ENCODE measurements at places on chromosomes 1 and 21.

- DNase-seq, result no peak
These were observed 234.0 kb downstream of the NPHP4 start for GRCh38 chr1:5758000-5758858.

DNA sequence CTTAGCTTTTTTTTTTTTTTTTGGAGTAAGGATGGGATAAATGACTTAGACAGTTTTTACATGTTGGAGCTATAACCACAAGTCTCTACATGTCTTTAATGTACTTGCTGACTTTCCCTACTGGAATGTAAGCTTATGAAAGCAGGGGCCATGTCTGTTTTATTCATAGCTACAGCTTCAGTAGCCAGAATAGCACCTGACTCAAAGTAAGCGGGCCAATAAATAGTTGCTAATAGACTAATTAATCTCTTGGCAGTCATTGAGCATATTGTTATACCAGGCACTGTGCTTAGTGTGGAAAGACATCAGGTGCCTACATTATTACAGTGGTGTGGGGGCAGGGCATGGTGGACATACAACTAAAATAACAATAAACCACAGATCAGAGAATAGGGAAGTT is 84.4 kb upstream of the HOOK1 start:
- no peak for DNase-seq

- DNase-seq, result no peak
These were observed 37.1 kb downstream of the PLA2G4A start for GRCh38 chr1:186865857-186866256.

- no peak for DNase-seq
These were observed 1450.1 kb downstream of the KCNT2 start for GRCh38 chr1:195158091-195158490.

- DNase-seq, result no peak
These were observed 15.9 kb upstream of the ITPKB start for GRCh38 chr1:226754793-226755533.

DNA sequence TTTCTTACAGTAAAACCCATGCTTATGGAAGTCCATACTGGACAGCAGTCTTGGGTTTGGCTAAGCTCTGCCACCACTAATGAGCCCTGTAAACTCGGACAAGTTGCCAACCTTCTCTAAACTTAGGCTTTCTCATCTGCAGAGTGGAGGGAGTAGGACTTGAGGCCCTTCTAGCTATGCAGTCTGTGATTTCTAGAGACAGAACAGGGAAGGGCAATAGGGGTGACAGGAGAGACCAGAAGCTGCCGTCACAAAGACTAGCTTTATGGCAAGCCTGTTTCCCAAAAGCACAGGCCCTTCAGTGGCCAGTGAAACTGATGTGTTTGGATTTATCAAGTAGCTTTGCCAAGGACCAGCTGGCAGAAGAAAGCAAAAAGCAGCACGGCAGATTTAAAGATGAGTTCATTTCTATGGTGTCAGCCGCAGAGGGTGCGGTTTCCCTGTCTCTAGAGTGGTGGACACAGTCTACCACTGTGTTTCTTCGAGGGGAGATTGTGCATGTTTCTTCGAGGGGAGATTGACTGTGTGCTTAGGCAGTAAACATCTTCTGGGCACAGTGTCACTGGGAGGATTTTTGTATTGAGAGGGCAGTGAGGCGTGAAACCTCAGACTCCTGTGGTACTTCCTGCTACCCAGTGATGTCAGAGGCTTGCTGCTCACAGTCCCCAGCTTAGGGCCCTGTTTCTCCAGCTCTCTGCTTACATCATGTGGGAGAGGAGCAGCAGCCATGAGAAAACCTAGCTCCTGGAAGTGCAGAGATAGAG is 119.0 kb downstream of the ROR1 start:
- DNase-seq, result no peak

- DNase-seq, result no peak
These were observed 16.8 kb downstream of the RPS6KA1 start for GRCh38 chr1:26546375-26546774.

DNA sequence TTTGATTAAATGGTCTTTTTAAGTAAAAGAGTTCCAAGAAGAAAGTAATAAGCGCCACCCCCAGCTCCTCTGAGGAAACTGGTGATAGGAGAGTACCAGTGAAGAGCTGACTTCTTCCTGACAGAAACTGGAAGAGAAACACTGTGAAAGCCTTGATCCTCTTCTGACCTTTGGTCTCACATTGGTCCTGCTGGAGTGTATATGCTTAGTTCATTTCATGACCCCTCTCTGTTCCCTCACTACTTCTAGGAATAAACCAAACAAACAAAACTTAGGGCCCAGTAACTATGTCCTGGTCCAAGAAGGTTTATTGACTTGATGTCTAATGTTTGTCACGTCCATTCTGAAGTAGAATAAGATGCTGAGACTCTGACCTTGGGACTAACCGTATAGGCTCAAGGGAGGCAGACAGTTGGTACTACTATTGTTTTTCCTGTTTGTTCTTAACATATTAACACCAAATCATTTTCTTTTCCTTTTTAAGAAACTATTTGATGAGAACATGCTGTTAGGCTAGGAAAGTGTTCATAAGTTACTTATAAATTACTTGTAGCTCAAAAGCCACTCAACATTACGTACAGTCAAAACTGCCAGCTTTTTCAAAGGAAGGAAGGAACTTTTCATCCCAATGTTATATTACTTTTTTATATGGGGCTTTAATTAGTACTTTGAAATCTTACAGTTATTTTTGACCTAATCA is 57.9 kb downstream of the MIER1 start:
- DNase-seq, result no peak

DNA sequence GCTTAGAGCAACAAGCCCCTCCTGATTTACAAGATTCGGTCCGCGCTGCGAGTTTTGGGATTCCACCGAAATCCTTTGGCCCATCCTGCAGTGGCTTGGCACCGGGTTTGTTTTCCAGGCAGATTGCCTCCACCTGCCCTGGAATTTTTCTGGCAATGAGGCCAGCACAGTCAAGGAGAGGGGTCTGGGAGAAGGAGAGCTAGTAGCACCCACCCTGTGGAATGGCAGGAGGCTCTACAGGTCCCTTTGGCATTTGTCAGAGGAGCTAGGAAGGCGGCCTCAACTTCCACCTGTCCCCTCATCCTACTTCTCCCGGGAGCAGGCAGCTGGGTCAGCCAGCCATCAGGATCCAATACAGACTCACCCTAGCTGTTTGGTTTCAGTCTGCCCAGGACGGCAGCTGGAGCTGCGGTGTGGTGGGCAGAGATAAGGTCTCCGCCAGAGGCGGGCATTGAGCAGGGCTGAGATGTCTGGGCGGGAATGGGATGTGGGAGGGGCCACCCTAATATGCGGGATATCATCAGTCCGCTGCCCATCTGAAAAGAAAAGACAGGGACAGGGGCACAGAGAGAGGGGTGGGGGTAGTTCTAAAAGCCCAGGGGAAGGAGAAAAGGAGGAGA is 37.8 kb upstream of the PRELP start:
- DNase-seq, result no peak

DNA sequence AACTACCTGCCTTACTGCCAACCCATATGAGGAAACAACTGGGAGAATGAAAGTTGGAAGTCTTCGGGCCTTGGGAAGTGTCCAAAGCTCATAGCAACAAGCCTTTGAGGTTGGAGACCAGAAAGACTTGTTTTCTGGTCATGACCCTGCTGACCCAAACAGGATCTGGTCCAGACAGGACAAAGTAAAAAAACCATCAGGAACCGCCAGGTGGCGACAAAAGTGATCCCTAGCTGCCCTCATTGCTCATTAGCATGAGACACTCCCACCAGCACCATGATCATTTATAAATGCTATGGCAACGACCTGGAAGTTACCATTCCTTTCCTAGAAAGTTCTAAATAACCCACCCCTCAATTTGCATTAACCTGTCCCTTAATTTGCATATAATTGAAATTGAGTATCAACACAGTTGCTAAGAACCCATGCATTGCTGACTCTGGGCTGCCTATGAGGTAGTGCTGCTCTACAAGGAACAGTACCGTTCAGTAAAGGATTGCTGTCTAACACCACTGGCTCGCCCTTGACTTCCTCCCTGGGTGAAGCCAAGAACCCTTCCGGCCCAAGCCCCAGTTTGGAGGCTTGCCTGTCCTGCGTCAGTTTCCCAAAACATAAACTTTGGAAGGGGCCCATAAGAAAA is 89.0 kb downstream of the URB2 start:
- no peak for DNase-seq

- DNase-seq, result no peak
These were observed 276.5 kb downstream of the PLPP3 start for GRCh38 chr1:56302878-56303277.

GRCh38 chr1:41626616-41627375 is 142.3 kb upstream of the EDN2 start:
- no peak for DNase-seq

GRCh38 chr21:35026617-35027562 is 22.2 kb downstream of the RUNX1 start:
- peak; percentile 47 for DNase-seq

GRCh38 chr1:117061986-117062415 is 1.9 kb downstream of the TTF2 start:
- no peak for DNase-seq

GRCh38 chr1:201686714-201687455 is 142.1 kb upstream of the IPO9 start:
- no peak for DNase-seq

- DNase-seq, result peak; percentile 60
These were observed 18.8 kb downstream of the KNCN start for GRCh38 chr1:46532498-46533178.

DNA sequence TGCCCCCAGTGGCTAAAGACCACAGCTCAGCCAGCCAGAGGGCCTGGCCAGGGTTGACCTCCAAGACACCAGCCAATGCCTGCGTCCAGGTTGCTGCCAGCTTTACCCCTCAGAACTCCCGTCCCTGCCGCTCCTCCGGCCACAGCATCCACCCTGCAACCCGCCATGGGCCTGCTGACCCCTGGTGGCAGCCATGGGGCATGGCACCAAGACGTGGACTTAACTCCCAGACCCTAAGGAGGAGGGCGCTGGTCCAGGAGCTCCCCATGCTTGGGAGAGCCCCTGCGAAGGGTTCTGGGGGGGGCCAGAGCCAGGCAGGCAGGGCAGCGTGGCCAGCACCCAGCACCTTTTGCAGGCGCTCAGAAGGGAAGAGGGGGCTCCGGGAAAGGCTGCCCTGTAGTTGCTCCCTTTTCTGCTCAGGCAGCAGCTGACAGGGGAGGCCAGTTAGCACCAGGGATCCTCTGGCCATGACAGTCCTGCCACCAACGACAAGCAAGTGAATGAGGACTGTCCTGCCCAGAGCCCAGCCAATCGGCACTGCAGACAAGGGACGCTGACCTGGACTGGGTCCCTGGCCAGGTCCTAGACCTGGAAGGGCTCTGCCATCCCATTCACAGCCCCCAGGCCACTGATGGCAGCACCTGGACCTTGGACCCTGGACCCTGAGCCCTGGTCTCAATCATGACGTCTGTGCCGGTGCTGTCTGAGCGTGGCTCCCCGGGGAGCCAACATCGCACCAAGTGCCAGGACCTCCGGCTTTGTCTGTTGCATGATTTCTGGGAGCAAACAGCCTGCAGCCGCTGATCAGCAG is 246.2 kb downstream of the NPHP4 start:
- DNase-seq, result peak; percentile 7

DNA sequence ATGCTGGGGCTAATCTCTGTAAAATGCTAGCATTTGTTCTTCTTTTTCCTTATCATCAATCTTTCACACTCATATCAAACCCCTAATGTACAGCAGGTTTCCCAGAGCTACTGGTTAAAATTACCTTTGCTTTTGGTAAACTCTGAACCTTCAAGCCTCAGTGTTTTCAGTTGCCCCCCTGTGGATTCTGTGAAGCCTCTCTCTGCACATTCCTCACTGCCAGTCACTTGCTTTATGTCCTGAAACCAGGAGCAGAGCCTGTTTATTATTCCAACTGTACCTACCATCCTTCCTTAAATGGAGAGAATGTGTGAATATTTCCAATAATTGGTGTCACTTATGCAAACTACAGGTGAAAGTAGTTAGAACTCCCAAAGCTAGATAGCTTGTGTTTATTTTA is 134.2 kb downstream of the NEK7 start:
- no peak for DNase-seq

DNA sequence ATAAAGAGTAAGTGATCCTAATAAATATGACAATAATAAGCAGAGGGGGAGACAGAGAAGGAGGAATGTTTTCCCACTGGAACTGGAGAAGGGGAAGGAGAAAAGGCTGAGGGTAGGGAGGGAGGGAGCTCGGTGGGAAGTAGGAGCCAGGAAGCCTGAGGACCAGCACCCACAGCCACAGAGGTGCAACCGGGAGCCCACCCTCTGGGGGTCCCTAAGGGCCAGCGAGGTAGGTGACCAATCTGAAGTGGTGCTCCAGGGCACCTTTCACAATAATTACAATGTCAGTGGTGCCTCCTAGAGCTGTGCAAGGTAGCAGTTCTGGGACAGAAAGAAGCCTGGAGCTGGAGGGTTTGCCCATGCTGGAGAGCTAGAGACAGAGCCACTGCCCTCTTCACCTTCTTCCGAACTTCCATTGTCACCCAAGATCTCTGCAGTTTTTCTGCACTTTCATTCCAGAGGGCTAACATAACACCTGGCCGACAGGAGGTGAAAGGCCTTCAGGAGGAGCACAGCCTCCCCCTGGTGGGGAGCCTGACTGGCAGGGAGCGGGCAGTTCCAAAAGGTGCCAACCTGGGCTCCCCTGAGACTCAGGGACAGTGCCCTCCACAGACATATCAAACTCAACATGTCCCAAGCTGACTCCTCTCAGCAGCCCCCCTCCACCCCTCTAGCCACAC is 4.1 kb upstream of the AHCYL1 start:
- DNase-seq, result no peak

DNA sequence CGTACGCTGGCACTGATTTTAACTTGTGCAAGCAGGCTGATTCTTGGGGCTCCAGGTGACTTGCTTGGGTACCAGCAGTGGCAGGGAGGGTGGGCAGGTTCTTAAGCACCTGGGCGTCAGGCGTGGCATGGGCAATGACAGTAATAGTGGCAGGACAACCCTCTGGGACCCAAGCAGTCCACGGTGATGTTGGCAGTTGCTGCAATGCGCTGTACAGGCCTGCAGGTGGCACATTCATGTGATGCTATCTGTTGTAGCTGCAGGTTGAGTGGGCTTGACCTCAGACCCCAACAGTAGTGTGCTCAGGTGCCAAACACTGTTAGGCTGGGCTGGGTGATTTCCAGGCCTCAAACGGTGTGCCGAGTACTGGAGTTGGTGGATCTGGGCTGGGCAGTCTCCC is 10.2 kb upstream of the OR10J4 start:
- DNase-seq, result no peak
